Dorsolateral prefrontal cortex (tissue), 122 donors: ENCODE measurements at places on chromosomes 3 and 15. TPM values are rescaled to one million over a fixed set of nuclear protein-coding genes. Genes with fewer than 3 reads are reported as not detected.

DNA sequence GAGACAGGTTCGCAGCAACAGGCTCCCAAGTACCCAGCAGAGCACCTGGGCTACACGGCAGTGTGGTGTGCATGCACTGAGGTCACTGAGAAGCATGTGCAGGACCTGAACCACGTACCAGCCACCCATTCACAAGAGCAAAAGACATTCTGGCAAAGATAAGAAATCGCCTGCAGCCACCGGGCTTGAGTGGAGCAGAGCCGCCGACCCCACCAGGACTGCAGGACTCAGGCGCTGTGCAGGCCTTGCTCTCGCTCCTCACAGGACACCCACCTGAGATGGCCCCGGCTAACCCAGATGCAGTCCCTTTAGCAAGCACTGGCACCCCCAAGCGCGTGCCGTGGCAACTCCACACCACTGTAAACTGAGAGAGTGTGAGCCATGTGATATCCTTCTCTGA is 32.3 kb upstream of the OCA2 start:
- no peak for DNase-seq

CAMKV gene
- total RNA-seq: 185 TPM

GRCh38 chr3:110858549-110858948 is 213.1 kb upstream of the NECTIN3 start:
- no peak for DNase-seq

- DNase-seq: no peak
Measured at GRCh38 chr3:36219398-36219797, 160.9 kb upstream of the STAC start.

IL5RA gene
- 0.26 TPM for total RNA-seq

SH3BP5 gene
- 56.3 TPM for total RNA-seq

BFSP2 gene
- total RNA-seq: not detected

B3GALNT1 gene
- 60.4 TPM for total RNA-seq

DNA sequence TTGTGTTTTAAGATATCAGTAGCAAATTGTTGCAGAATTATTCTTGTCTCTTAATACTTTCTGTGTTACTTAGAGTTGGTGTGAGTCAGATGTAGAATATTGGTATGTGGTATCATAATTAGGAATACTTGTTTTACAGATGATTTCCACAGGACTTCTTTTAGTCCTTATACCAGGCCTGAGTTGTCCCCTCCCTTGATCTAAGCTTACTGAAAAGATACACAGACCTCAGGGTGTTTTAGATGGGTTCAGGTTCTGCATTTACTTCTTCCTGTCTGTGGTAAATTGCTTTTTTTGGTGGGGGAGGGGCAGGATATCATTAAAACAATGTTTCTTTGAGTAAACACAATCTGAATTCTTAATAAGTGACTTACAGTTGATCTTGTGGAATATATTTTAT is 14.2 kb downstream of the DZIP3 start:
- DNase-seq: no peak

- no peak for DNase-seq
Measured at GRCh38 chr3:130699765-130700164, 46.9 kb downstream of the PIK3R4 start.

CPNE9 gene
- total RNA-seq: 16.0 TPM

COL6A5 gene
- total RNA-seq: not detected

GRCh38 chr3:179174316-179174715 is 26.2 kb downstream of the PIK3CA start:
- no peak for DNase-seq

GRCh38 chr3:149390772-149391212 is 13.3 kb upstream of the TM4SF1 start:
- DNase-seq: no peak
